Stimulated activated CD8-positive, alpha-beta memory T cell treated with anti-CD3 and anti-CD28 coated beads, Interleukin-7, amount 100 ng/mL, for 1 hour (primary cell): ENCODE measurements at places on chromosomes 16 and 17.

GRCh38 chr17:28370744-28371103, 617 bp upstream of the VTN start:
- no peak for DNase-seq

- DNase-seq = no peak
Observed at GRCh38 chr17:13272296-13272695, 254.5 kb upstream of the ELAC2 start.

GRCh38 chr16:85616607-85617321, 3.6 kb downstream of the GSE1 start:
- no peak for DNase-seq

DNA sequence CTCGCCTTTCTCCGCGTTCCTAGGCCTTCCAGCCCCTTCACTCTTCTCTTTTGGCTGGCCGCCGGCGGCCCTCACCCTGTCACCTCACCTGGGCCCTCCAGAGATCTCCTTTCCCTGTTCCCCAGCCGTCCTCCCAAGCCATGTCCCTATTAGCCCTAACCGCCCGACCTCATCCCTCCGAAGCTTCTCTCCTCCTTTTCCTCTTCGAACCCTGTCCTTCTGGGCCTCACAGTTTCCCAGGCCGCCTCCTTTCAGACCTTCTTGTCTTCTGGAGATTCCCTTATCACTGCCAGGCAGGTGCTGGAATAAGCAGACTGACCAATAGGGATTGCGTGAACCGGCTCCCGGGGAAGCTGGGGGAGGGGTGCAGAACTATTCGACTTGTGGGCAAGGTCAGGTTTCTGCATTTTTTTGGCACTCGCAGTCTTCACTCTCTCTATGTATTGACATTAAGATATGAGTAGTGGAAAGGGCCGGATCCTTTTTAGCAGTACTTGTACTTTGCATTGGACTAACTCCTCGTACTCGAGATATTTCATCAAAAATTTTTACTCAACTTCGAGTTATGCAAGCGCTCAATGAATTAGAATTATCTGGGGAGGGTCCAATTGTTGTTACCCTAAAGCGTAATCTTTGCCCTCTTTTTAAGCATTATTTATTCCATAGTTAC, 690 bp downstream of the RHOT1 start:
- no peak for DNase-seq

- no peak for DNase-seq
Observed at GRCh38 chr16:66432429-66432828, 5.3 kb downstream of the BEAN1 start.
